ENCODE measurements at places on chromosomes 5 and 9.

DNA sequence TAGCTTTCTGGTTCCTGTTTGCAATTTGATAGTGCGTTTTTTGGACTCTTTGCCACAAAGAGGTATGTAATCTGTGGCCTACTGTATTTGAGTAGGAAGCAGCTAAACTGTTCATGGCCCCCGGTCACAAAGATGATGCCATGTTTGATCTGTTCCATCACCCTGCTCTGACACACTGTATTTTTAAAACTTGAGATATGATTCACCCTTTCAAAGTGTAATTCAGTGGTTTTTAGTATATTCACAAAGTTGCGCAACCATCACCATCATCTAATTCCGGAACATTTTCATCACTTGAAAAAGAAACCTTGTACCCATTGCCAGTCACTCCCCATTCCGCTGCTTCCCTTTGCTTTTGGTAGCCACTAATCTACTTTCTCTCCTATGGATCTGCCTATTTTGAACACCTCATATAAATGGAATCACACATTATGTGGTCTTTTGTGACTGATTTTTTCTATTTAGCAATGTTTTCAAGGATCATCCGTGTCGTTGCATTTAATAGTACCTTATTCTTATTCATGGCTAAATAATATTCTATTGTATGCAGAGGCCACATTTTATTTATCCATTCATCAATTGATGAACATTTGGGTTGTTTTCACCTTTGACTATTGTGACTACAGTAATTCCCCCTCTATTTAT is 141.6 kb downstream of the NR3C1 start:
- no peak for DNase-seq

DNA sequence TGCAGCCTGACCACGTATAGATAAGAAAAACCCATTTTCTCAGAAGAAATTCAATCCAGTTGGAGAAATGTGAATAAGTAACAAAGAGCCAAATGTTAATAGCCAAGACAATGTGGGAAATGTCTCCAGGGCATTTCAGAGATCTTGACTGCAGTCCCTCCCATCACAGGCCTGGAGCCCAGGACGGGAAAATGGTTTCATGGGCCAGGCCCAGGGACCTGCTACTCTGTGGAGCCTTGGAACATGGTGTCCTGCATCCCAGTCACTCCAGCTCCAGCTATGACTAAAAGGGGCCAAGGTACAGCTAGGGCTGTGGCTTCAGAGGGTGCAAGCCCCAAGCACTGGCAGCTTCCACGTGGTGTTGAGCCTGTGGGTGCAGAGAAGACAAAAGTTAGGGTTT is 490.0 kb downstream of the CYLC2 start:
- DNase-seq, result no peak

GRCh38 chr5:81450940-81451339 is 57.0 kb upstream of the ACOT12 start:
- DNase-seq, result no peak

- no peak for DNase-seq
These were observed 48.3 kb upstream of the IL17B start for GRCh38 chr5:149427374-149427773.

DNA sequence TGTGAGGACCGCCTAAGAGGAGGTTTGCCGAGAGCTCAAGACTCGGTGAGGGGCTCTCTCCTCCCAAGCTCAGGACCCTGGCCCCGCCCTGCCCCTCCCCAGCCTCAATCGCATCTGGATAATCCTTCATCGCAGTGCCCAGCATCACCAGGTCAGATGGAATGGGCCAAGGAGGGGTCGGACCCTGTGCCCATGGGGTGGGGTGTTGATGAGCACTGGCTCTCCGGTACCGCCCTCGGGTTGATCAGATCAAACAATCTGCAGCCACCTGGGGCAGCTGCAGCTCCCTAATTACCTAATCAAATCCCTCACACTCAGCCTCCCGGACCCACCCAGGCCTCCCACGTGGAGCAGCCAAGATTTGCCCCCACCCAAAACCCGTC is 24.4 kb upstream of the TDRD7 start:
- no peak for DNase-seq

- DNase-seq, result no peak
These were observed 3.4 kb downstream of the ASS1 start for GRCh38 chr9:130448035-130448624.

DNA sequence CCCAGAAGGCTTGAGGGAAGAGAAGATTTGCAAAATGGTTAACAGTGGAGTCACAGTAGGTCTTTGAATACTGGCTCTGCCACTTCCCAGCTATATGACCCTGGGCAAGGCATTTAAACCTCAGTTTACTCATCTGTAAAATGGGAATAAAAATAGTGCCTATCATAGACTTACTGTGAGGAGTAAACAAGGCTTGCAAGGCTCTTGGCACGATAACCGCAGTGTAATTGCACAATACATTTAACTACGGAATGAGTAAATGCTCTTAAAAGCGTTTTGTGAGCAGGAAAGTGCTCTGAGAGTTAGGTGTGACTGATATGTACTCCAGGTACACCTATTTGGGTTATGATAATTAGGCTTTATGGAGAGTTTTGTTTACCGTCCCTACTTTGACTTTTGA is 8.4 kb downstream of the SLC36A3 start:
- DNase-seq, result no peak

GRCh38 chr5:126947146-126948010 is 83.0 kb downstream of the MARCHF3 start:
- DNase-seq, result no peak

DNA sequence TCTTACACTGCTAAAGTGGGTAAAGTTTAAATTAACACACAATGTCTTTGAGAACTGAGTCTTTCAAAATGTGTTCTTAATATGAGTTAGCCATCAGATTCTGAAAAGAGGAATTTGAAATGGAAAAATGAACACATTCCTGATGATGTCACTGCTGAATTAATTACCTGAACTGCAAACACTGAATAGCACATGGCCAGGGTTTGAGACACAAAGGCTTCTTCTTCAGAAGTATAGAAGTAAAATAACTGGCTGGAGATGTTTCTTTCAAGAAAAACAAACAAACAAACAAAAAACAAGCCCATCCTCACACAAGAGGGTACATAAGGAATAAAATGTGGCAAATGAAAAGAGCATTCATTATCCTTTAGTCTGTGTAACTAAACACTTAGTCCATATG is 7.1 kb downstream of the GLIS3 start:
- no peak for DNase-seq

- DNase-seq, result peak; percentile 72
These were observed 131.4 kb downstream of the CD180 start for GRCh38 chr5:67065237-67065636.

DNA sequence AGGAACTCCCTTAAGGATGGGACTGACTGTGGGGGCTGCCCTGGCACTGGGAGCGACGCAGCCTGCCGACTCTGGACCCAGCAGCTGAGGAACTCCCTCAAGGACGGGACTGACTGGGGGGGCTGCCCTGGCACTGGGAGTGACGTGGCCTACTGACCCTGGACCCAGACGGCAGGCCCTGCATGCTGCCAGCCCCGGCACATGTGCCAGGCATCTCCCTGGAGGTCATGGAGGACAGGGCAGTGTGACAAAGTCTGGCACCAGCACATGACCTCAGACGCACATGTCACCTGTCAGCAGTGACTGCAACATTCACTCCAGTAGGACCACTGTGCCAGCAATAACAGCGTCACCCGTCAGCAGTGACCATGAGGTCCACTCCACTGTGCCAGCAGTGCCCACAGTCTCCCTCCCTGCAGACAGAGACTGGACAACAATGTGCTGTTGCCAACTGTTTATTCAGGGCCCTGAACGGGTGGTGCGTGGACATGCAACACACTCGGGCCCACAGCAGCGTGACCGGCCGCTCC is 4.5 kb downstream of the FBXW5 start:
- DNase-seq, result no peak

DNA sequence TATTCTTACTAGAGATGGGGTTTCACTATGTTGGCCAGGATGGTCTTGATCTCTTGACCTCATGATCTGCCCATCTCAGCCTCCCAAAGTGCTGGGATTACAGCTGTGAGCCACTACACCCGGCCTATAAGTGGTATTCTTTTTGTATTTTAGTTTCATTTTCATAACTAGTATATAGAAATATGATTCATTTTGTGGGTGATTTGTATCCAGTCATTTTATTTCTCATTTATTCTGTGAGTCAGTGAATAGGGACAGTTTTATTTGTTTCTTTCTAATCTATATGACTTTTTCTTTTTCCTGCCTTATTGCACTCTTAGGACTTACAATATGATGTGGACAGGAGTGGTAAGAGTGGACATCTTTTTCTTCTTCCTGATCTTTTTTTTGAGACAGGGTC is 112.9 kb downstream of the AOPEP start:
- DNase-seq, result no peak

Measured in SHP77 (cell line).